Inflammatory macrophage treated with lipopolysaccharide for 4 hours (primary cell): ENCODE measurements at places on chromosomes 3 and 15.

DNA sequence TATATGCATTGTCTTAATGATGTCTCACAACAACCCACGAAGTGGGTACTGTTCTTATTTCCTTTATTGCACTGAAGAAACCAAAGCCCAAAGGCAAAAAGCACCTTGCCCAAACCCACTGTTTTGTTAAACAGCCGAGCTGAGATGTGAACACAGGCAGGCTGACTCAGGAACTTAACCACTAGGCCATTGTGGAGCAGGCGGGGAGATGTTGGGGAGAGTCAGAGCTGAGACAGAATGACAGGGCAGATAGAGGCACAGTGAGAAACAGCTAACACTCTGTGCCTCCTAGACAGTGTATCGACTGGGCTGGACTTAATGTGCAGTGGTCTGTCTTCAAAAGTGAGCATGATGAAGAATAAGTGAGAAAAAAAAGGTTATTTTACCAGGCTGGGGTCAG is 56.5 kb downstream of the RPLP1 start:
- DNase-seq = no peak

GRCh38 chr15:100463515-100463914 is 65.2 kb downstream of the CERS3 start:
- DNase-seq = no peak

- peak; percentile 42 for DNase-seq
Observed at GRCh38 chr3:151434151-151434890, 26.5 kb downstream of the IGSF10 start.

- DNase-seq = no peak
Observed at GRCh38 chr3:14263317-14264005, 84.8 kb downstream of the LSM3 start.

- no peak for DNase-seq
Observed at GRCh38 chr3:133096900-133097613, 58.9 kb downstream of the TMEM108 start.

- DNase-seq = no peak
Observed at GRCh38 chr15:91839867-91840266, 13.6 kb upstream of the SLCO3A1 start.

- peak; percentile 91 for DNase-seq
Observed at GRCh38 chr3:131361464-131362421, 19.8 kb upstream of the NUDT16 start.

GRCh38 chr3:162742159-162742717 is 1245.6 kb downstream of the OTOL1 start:
- no peak for DNase-seq

DNA sequence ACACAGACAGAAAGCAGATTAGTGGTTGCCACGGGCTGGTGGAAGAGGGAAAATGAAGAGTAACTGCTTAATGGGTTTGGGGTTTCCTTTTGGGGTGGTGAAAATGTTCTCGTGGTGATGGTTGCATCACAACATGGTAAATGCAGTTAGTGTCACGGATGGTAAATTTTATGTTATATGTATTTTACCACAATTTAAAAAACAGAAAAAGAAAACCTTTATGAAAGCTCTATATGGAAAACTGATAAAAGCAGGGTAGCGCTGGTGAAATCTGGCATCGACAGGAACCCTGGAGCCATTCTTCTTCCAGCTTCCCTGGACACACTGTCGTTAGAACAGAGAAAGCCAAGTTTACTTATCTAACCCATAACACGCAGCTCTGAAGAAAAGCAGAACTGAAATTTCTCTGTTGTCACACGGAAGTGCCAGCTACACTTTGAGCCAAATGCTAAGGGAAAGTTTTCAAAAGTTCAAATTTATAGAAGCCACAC is 287.7 kb upstream of the NR2F2 start:
- peak; percentile 45 for DNase-seq

- peak; percentile 85 for DNase-seq
Observed at GRCh38 chr15:31236184-31237042, 90.2 kb upstream of the KLF13 start.

DNA sequence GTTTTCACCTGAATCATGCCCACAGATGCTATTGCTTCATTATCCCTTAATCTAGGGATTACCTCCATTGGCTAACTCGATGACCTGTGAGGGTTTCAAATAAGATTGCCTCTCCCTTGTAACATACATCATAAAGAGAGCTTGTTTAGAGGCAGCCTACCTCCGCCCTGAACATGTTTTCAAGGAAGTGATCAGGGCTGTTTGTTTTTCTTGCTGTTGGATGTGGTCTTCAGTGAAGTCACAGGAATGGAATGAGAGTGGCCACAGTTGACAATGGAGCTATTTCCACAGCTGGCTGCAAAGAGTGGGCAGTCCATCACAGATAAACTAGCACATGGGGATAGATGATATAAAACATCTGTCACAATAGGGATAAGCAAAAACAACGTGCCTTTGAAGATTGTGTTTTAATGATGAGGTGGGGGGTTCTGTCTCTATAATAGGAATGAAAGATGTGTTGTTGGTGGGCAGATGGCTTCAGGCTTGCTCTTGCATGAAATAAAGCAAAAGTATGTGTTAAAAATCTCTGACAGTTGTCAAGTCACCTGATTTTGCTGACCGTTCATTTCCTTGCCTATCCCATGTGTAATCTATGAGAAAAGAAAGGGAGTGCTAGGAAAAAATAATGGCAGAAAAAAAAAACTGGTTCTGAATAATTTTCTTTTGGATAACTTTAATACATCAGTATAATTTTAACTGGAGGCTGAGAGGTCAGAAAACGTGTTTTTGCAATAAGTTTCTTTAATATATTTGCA is 642.3 kb downstream of the RBMS3 start:
- no peak for DNase-seq

DNA sequence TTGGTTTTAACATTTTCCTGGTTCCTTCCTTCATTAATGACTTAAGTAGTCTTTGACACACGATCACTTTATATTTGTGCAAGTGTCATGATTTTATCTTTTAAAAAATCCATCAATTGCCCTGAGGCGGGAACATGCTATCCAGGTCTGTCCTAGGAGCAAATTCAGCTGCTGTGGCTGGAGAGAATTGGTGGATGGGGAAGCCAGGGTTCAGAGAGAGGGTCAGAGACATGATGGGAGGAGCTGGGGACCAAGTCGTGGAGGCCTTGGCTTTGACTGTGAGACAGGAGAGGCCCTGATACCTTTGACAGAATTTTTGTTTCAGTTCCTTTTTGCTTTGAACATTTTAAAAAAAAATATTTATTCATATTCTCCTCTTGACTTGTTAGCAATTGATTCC is 89.0 kb downstream of the CHRNA7 start:
- DNase-seq = no peak

DNA sequence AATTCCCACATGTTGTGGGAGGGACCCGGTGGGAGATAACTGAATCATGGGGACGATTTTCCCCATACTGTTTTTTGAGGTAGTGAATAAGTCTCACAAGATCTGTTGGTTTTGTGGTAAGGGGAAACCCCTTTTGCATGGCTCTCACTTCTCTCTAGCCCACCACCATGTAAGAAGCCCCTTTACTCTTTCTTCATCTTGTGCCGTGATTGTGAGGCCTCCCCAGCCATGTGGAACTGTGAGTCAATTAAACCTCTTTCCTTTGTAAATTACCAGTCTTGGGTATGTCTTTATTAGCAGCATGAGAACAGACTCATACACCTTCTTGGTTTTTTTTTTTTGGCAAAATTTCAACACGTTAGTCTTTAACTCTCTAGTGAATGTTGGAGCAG is 18.1 kb downstream of the ARL8B start:
- peak; percentile 95 for DNase-seq

DNA sequence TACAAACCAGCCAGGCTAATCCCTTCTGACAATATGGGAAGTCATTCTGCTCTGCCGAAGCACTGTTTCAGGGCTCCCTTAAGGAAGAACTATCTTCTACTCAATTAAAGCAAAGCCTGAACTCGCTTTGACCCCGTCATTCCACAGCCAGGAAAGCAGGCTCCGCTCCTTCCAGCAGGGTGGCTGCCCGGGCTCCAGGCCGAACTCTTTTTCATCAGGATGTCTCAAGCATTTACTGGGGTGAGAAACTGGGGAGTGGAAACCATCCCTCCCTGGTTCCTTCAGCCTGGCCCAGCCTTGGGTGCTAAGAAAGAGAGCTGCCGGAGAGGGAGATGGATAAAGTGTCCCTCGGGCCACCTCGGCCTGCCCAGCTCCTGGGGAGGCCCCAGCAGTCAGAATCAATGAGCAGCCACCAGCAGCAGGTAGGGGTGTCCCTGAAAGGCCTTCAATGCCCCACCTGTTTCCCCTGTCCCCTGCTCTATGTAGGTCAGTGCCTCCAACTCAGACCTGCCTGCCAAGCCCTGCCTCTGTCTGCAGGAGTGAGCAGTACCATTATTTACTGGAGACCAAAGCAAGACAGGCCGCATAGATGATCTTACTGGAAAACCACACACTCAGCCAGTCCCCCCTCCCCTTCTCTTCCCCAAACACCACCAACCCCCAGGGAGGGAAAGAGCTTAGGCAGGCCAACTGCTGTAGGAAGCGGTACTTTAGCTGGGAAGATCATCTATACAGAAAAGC is 225.6 kb upstream of the TLE3 start:
- DNase-seq = peak; percentile 18

GRCh38 chr3:178048768-178049167 is 487.5 kb upstream of the KCNMB2 start:
- no peak for DNase-seq

DNA sequence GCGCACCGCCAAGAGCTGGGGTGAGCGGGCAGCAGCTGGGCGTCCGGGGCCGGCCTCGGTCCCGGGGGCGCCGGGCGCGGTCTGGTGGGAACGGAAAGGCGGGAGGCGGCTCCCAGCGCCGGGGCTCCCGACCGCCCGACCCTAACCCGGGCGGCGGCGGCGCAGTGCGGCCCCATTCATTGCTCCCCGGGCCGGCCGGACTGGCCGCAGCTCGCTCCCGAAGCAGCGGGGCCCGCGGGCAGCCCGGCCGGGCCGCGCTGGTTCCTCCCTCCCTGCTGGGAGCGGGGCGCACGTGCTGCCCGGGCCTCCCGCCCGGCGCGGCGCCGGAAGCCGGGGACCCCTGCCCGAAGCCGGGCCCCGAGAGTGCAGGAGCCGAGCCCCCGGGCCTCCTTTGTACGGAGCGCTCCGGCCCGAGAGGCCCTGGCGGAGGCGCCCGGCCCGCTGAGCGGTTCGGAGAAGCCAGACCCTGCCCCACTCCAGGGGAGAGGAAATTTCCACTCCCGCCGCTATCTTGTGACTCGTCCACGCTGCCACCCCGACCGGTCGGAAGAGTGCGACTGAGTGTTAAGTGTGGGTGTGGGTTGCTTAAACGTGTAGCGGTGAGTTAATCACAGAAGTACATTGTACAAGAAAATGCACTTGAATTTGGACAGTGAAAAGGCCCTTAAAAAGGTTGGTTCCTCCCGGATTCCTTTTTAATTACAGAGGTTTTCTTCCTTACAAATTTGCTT is 613 bp downstream of the ATP1B3 start:
- peak; percentile 83 for DNase-seq

GRCh38 chr3:146640955-146641867 is 36.1 kb upstream of the PLSCR5 start:
- peak; percentile 44 for DNase-seq

- DNase-seq = no peak
Observed at GRCh38 chr3:177672252-177672911, 475.1 kb upstream of the TBL1XR1 start.

- DNase-seq = no peak
Observed at GRCh38 chr3:119333773-119334509, 39.8 kb downstream of the ARHGAP31 start.

DNA sequence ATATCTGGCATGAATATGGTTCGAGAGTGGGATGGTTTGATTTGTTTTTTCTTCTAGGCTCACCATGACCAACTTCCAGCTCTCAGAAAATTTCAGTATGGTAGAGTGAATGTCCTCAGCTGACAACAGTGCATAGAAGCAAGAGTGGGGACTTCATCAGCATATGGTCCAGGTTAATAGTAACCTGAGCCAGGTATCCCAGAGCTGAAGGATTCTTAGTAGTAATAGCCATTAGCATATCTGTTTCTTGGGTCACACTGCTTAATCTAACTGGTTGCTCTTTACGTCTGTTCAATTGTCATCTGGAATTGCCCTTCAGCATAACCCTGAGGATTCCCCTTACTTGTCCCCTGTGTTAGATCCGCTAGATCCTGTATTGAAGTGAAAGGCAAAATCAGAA is 151.8 kb downstream of the GMNC start:
- no peak for DNase-seq

DNA sequence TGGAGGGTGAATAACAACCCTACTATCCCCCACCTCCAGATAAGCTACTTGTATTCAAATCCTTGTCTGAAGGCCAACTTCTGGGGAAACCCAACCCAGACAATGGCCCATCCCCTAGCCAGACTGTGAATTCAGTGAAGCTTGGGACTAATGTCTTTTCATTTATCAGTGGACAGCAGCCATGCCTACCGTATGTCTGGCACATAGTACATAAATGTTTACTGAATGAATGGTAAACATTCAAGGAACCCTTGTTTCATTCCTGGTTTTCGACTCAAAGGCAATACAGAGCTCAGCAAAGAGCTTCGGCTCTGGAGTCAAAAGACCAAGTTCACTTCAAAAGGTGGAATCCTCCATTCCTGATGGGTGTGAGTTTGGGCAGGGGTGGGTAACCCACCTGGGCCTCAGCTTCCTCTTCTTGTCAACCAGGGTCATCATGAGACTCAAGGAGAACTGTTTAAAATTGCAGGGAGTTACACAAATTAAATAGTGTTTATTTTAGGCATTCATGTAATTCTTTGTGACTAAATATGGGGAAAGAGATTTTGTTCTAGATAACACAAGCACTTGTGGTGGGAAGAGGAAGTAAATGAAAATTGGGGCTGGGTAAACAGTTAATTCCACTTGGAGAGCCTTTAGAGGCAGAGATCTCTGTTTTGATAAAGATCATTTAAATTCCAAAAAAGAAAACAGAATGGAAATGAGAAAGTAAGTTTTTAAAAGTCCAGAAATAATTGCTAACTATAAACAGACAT is 303.7 kb upstream of the WNT5A start:
- DNase-seq = no peak

DNA sequence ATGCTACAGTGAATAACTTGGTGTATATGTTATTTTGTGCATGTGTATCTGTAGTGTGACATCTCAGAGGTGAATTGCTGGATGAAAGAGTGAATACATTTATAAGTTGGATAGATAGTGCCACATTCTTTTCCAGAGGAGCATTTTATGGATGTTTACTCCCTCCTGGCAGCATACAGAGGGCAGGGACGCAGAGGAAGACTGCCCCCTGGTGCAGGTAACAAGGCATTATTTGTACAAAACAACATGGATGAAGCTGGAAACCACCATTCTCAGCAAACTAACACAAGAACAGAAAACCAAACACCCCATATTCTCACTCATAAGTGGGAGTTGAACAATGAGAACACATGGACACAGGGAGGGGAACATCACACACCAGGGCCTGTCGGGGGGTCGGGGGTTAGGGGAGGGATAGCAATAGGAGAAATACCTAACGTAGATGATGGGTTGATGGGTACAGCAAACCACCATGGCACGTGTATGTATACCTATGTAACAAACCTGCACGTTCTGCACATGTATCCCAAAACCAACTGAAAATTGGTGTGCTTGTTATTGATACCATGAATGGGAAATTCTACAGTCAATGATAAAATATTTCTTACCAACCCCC is 57.9 kb upstream of the CTXND1 start:
- no peak for DNase-seq

DNA sequence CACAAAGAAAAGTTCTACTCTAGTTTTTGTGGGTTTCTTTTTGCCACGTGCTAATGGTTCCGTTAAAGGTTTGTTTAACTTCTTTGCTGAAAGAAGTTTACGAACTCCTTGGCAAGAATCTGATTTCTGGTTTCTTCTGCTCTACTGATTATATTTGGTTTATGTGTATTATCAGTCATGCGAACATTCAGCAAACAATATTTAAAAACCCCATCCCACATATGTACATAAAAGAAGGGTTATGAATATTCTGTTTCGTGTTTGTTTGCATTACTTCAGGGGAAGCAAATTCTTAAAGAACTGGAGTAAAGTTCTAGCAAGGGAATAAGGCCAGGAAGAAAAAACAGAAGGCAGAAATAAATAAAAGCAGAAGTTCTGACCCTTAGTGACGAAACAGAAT is 9.8 kb downstream of the LARS2 start:
- no peak for DNase-seq
